ENCODE measurements at places on chromosomes 1 and 21.

DNA sequence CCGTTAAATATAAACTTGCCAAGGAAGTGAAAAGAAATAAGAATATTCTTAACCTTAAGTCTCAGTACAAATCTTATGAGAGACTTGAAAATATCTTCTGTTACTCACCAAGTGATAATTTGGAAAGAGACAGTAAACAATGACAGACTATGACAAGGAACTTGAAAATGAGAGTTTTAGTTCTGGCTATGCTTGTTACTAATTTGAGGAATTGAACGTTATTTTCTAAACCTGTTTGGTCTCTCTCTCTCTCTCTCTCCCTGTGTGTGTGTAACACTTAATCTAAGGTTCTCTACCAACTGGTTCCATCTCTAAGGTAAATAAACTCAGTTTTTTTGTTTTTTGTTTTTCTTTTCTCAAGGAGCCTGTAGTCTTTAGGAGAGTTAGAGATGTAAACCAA lies 161.8 kb downstream of the AMY1C start:
- no peak for DNase-seq

DNA sequence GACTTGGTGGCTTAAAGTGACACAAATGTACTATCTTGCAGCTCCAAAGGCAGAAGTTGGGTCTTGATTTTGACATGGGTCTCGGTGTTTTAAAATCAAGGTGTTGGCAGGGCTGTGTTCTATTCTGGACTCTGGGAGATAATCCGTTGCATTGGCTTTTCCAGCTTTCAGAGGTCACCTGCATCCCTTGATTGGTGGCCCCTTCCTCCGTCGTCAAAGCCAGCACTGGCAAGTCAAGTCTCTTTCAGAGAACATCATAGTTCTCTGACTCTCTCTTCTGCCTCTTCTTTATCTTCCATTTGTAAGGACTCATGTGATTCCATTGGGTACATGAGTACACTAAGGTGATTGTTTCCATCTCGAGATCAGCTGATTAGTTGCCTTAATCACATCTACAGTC lies 172.1 kb downstream of the CAMTA1 start:
- DNase-seq = no peak

DNA sequence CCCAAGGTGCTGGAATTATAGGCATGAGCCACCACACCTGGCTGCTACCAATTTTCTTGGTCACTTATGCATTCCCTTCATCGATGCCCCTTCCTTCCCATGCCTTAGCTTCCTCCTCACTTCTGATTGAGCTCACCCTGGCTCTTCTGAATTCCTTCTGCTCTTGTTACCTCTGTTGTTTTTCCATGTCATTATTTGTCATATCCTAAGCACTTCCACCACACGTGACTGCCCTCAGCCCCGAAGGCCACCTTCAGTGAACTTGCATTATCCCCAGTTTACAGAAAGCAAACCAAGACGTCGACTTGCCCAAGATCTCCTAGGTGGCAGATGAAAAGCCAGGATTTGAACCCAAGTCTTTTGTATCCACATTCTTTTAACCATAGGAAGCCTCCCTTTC lies 30.7 kb downstream of the CA6 start:
- no peak for DNase-seq

DNA sequence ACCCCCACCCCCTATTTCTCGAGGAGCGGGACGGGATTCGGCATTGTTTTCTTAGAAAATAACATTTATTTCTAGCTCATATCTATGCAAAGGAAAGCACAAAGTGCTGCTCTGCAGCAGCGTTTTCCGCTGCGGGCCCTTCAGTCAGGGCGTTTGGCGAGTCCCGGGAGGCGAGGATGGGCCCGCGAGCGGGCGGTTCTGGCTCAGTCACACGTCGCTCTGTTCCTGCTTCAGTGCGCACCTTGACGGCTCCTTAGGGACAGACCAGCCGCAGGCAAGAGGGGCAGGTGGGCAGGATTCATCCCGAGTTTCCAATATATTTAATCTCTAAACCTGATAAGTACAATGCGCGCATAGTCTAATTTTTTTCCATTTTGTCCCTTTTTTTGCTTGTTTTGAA lies 5.7 kb downstream of the DMRTA2 start:
- DNase-seq = no peak

- no peak for DNase-seq
These were observed 66.2 kb upstream of the RNPC3 start for GRCh38 chr1:103459346-103459745.

- DNase-seq = no peak
These were observed 18.5 kb upstream of the TBX15 start for GRCh38 chr1:119006406-119007279.

DNA sequence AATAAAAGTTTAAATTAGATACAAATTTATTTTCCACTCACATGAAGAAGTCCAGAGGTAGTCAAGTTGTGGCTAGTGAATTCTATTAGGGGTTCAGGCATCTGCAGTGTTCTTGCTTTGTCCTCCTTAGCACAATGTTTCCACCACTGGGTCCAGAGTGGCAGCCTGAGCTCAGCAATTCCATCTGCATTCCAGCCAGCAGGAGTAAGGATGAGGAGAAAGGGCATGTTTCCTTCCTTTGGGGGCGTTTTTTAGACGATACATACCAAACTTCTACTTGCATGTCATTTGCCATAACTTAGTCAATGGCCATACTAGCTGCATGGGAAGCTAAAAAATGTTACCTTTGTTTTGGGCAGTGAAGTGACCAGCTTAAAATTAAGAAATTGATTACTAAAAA lies 98.5 kb upstream of the VANGL1 start:
- DNase-seq = no peak

DNA sequence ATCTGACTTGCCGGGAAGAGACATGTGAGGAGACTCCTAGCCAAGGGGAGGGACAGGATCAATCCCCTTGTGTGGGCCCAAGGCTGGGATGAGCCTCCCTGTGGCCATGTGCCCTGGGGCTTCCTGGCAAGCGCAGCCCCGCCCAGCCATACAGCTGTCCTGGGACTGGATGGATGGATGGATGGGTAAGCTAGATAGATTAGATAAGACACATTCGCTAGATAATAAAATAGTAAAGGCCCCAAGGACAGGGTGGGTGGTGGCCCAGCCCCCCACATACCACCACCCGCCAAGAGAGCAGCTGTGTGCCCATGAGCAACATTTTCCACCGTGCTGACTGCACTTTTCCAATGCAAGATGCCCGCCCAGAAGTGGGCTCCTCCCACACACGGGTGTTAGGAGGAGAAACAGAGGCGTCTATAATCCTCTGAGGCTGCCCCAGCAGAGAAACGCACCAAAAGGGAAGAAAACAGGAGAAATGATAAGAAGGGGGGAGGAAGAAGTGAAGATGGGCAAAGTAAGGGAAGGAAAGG lies 25.1 kb downstream of the ZBTB17 start:
- DNase-seq = no peak

GRCh38 chr1:181101581-181102226 lies 13.2 kb downstream of the IER5 start:
- DNase-seq = peak; percentile 91

DNA sequence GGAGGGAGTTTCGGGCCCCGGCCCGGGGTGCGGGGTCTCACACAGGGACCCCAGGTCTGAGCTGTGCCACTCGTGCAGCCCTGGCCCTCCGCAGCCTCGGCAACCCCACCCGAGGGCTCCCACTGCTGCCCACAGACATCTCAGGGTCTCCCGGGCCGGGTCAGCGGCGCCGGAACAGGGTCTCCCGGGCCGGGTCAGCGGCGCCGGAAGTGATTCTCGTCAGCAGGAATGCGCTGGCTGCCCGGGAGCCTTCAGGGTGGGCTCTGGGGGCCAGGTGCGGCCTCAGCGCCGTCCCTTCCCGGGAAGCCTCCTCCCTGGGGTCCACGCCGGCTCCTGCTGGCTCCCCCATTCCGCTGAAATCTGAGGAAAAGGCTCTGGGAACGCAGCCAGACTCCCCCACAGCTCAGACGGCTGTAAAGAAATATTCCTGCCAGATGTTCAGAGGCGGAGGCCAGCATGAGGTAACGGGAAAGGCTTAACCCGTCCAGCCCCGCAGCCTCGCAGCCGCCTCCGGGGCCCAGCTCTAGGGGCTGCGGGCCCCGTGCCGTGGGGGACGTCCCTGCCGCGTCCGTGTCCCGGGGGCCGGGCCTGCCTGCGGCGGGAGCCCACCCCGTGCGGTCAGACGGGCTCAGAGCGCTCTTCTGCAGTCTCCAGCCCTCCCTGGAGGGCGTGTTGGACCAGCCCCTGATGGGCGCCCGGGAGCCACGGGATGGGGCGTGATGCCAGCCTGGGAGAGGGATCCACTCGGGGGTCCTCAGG lies 8.7 kb upstream of the COL6A1 start:
- peak; percentile 93 for DNase-seq

DNA sequence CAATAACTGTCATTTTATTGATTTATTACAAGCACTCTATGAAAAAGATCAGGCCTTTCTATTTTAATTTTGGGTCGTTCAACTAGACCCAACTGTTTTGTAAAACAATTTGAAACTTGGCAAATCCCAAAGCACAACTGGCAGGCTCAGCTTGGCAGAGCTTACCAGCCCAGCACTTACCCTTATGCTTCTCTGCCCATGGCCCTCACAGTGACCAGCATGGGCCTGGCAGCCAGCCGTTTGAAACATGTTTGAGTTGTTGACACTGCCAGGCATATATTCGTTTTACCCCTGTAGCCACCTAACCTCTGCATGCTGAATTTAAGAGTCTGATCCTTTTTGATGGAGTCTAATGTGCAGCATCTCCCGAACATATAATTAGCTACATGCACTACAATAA lies 796.7 kb upstream of the ADGRL2 start:
- no peak for DNase-seq

- no peak for DNase-seq
These were observed 58.0 kb upstream of the LAPTM5 start for GRCh38 chr1:30815556-30815955.

DNA sequence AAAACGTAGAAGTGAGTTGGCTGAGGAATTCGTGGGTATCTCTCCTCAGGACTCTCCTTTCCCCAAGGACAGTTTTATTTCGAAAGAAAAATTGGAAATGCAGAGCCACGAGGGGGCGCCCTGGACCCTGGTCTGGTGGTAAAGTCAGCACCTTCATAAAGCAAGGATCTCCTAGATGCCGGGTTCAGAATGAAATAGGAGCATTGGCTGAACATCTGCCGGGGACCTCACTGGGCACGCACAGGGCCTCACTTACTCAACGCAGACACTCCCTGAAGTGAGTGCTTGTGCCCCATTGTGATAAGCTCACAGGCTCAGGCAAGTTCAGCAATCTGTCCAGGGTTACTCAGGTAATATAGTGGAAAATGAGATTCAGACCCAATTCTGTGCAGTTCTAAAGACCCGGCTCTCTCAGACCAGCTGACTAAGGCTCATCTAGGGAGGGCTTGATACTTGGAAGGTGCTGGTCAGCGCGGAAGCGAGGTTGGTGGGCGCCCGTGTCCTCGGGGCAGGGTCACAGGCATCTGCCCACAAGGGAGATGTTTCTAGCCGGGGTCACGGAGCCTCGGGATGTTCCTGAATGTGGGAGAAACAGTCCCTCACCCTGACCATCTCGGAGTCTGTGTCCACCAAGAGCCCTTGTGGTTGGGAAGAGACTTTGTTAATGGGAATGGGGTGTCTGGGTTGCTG lies 55.7 kb upstream of the ETV3 start:
- DNase-seq = peak; percentile 36

DNA sequence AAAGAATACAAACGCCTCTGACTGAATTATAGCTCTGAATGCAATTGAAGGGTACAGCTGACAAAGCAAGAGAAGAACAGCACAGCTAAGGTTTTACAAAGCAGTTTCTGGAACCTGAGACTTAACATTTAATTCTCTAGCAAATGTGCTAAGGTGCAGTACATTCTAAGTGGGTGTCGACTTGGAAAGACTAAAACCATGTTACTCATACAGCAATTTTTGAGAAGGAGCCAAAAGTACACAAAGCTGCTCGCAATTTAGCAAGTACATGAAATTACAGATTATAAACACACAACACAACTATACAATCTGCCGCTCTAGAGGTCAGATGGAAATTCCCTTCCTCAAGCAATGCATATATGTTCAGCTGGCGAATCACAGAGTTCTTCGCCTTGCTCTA lies 121.9 kb downstream of the TIAM1 start:
- DNase-seq = no peak

- DNase-seq = no peak
These were observed 214.2 kb downstream of the RERE start for GRCh38 chr1:8603220-8603616.

- no peak for DNase-seq
These were observed 16.4 kb upstream of the CCDC17 start for GRCh38 chr1:45640293-45640692.

DNA sequence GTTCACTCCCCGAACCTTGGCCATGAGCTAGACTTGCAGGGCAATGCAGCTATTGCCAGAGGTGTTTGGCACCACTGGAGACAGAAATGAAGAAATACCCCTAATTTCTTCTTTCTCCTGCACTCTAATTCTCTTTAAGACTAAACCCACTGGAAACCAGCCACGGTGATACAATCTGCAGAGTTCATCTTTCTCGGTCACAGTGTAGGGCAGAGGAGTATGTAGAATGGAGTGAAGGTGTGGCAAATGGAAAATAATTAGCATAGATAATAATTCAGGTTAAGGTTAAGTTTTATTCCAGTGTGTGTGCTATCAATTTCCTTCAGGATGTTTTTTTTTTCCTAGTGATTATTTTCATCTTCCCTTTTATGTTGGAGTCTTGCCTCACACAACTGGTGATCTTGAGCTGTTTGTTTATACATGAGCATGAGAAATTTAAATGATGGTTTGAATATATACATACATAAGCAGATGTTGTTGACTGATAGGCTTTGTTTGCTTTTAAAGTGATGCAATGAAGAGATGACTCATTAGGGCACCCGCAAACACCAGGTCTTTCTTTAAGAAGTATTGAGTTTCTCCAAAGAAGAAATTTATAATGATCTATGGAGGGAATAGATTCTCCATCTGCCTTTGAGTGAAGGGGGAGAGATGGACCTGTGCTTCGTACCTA lies 81.9 kb downstream of the SPATA17 start:
- DNase-seq = peak; percentile 26

GRCh38 chr21:29190923-29191331 lies 60.5 kb downstream of the MAP3K7CL start:
- DNase-seq = no peak

GRCh38 chr1:72178266-72178665 lies 104.1 kb downstream of the NEGR1 start:
- no peak for DNase-seq

GRCh38 chr1:30095451-30096025 lies 627.8 kb downstream of the MATN1 start:
- no peak for DNase-seq

Data from NCI-H2171 treated with DMSO at 0.1 percent for 48 hours (cell line).